ENCODE measurements at places on chromosomes 1 and 21. TPM values are rescaled to one million over a fixed set of nuclear protein-coding genes. Genes with fewer than 3 reads are reported as not detected.

The GPA33 gene
- not detected for total RNA-seq

The ITSN1 gene
- total RNA-seq: 66.5 TPM

DNA sequence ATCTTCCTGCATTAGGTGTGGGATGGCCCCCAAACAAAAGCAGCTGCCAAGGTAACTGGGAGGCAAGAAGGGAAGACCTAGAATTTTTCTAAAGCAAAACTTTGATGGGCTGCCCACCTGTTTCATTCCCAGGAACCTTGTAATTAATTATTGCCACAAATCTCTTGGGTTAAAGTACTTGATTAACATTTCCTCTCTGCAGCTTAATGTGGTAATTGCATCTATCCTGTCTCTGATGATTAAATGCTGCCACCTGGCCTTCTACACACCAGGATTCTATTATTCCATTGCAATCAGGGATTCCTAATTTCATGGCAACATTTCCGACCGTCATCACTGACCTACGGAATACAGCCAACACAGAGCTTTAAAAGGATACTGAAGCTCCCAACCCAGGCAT, 68.3 kb upstream of the RC3H1 start:
- no peaks in the 10 kb centered on the region for H3K27me3 ChIP-seq
- H3K4me1 ChIP-seq: no peaks in the 10 kb centered on the region
- no peak overlapping the region for H3K4me3 ChIP-seq

GRCh38 chr1:152912900-152913299, 4.6 kb downstream of the IVL start:
- no peaks in the 10 kb centered on the region for H3K36me3 ChIP-seq
- H3K27me3 ChIP-seq: peaks cover 14% of the 10 kb centered on the region

DNA sequence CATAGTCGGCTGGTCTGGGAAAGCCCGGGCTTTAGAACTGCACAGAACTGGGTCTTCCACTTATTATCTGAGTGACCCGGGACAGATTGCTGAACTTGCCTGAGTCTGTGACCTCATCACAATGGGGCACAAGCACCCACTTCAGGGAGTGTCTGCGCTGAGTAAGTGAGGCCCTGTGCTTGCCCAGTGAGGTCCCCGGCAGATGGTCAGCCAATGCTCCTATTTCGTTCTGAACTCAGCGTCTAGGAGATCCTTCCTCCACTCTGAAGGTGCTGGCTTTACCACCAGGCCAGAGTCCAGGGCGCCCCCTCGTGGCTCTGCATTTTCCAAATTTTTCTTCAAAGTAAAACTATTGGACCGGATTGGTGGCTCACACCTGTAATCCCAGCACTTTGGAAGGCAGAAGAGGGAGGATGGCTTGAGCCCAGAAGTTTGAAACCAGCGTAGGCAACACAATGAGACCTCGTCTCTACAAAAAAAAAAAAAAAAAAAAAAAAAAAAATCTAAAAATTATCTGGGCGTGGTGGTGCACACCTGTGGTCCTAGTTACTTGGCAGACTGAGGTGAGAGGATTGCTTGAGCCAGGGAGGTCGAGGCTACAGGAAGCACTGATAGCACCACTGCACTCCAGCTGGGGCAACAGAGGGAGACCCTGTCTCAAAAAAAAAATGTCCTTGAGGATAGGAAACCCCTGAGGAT, 61.7 kb downstream of the FCRL5 start:
- H3K4me3 ChIP-seq: no peak overlapping the region
- H3K4me1 ChIP-seq: no peaks in the 10 kb centered on the region
- H3K27ac ChIP-seq: no peak overlapping the region
- peak; percentile 79 for DNase-seq
